ENCODE measurements at places on chromosomes 6 and 20.

- no peak for DNase-seq
Observed at GRCh38 chr6:85314586-85314985, 135.3 kb upstream of the NT5E start.

- no peak for DNase-seq
Observed at GRCh38 chr6:151475653-151476523, 17.9 kb upstream of the CCDC170 start.

GRCh38 chr6:81613606-81614005 lies 138.9 kb downstream of the TENT5A start:
- DNase-seq, result no peak

DNA sequence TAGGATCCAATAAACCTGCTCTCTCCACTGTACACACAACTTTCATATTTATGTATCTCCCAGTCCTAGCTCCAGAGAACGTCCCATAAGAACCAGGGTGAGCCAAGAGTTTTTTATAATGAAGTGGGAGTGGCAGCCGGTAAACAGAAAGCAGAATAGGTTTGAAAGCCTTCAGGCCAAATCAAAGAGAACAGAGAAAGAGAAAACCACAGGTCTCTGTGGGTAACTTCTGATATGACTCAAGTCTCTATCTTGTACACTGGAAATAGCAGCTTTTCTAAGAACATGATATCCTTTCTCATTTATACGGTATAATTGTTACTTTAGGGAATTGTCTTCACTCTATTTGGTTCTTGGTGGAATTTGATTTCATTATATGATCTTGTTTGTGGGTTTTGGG lies 273.6 kb downstream of the PACRG start:
- DNase-seq, result no peak

- no peak for DNase-seq
Observed at GRCh38 chr6:36493859-36494258, 51.1 kb downstream of the KCTD20 start.

GRCh38 chr6:161654209-161654608 lies 380.3 kb upstream of the AGPAT4 start:
- DNase-seq, result no peak

DNA sequence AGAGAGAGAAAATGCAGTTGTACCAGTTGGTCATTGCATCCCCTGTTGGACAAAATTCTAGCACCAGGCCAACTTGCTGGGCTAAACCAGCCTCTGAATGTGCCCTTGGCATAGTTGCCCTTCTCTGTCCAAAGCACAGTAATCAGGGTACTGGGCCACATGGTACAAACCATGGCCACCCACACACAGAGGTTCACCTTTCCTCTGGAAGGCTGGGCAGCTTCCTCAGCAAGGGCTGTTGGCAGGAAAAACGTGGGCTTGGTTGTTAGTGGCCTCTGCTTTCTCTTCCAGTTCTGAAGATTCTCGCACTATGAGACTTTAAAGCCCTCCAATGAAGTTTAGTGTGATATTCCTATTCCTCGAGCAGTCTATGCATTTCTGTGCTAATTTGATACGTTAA lies 706 bp downstream of the DDO start:
- no peak for DNase-seq

DNA sequence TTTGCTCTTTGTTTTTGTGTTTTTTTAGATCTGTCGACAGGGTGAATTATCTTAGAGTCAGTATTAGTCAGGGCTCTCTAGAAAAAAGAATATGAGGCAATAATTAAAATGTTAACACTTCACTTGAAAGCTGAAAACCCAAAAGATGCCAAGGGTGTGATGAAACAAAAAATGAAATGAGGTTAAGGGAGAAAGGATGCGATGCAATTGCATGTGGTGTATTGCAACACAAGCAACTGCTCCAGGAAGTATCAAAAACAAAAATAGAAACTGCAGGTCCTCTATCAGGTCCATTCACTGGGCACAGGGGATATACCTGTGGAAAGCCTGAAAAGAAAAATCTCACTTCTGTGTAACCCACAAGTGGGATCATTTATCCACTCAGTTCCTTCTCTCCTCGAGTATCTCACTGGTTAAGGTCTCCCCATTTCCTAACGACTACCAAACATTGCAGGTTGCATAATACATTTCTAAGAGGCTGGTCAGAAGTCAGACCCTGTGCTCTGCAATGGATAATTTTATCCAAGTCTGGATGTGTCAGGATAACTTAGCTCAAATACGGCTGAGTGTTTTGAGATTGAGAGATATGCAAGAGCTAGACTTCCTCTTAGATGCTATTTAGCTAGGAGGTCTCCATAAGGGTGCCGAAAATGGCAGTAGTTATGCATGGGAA lies 257.7 kb upstream of the GJE1 start:
- DNase-seq, result no peak

GRCh38 chr6:132813173-132813856 lies 1.1 kb upstream of the RPS12 start:
- no peak for DNase-seq

DNA sequence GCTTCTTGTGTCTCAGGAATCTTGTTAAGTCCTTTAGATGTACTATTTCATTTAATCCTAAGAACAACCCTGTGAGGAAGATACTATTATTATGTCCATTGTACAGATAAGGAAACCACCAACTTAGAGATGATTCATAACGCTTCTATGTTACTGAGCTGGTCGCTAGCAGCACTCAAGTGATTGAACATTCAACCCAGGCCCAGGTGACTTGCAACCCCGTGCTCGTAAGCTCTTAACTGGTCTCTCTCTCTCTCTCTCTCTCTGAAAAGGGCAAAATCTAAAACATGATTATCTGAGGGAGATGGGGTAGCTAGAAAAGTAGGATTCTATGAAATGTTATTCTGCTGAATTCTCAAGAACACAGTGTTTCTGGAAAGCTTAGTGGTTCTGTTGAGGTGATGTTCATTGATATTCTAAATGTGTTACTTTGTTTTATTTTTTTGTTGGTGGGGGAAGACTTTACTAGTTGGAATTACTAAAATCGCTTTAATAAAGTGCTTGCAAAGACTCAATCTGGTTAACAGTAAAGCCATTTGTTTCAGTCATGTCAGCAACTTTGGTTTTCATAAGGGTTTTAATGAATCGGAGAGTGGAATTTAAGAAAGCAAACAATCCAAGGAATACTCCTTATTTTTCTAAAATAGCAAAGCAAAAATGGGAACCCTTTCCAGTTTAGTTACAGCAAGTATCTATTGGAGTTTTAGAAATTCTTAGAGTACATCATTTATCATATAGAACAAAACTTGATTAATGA lies 265.0 kb upstream of the TAB2 start:
- DNase-seq, result no peak

- no peak for DNase-seq
Observed at GRCh38 chr6:35733633-35734032, 3.2 kb upstream of the ARMC12 start.

DNA sequence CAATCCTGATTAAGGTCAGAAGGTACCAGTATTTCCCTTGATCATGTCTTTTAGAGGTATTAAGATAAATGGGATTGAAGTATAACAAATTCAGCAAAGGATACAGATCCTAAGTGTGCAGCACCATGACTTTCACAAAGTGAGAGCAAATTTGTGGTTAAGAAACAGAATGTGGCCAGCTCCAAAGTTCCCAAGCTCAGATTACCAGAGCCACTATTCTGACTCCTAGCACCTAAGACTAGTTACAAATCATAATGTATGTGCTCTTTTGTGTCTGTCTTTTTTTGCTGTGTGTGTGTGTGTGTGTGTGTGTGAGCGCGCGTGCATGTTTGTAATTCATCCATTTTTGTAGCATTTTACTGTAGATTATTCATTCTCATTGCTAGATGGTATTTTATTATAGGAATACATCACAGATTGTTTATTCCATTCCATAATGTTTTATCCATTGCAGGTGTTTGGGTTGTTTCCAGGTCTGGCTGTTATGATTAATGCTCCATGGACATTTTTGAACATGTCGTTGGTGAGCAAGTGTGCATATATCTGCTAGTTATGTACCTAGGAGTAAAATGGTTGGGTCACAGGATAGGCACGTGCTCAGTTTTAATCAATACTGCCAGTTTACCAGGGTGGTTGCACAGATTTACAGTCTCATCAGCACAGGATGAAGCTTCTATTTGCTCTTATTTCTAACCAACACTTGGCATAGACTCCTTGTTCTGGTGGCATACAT lies 314.0 kb upstream of the JAG1 start:
- no peak for DNase-seq

DNA sequence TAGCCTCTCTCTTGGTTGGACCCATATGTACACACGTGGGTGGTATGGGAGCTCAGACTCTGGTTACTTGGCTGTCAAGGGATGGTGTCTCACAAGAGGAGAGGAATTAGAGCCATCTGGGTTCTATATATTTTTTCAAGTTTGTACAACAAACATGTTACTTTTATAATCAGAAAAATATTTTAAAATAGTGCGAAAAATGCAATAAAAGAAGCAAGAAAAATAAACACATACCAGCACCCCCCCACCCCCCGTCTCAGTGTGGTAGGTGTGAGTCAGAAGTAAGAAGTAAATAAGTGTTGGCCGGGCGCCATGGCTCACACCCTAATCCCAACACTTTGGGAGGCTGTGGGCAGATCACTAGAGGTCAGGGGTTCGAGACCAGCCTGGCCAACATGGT lies 2.1 kb upstream of the TIAM2 start:
- DNase-seq, result no peak

DNA sequence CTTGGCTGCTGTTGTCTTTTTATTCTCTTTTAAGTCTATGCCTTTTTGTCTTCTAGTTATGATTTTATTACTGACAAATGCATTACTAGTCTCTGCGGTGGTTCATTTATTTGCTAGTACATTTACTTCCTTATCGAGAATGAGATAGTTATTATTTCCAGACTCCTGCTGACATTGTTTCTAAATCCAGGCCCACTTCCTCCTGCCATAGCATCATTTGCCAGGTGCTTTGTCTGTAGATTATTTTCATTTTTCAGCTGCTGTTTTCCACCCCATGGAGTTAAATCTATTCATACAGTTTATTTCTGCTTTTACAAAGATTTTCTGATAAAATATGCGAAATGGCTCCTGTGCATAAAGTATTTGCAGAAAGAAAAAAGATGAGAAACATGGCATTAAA lies 459.7 kb downstream of the MMUT start:
- DNase-seq, result no peak

- no peak for DNase-seq
Observed at GRCh38 chr6:142440600-142441293, 138.9 kb downstream of the ADGRG6 start.

DNA sequence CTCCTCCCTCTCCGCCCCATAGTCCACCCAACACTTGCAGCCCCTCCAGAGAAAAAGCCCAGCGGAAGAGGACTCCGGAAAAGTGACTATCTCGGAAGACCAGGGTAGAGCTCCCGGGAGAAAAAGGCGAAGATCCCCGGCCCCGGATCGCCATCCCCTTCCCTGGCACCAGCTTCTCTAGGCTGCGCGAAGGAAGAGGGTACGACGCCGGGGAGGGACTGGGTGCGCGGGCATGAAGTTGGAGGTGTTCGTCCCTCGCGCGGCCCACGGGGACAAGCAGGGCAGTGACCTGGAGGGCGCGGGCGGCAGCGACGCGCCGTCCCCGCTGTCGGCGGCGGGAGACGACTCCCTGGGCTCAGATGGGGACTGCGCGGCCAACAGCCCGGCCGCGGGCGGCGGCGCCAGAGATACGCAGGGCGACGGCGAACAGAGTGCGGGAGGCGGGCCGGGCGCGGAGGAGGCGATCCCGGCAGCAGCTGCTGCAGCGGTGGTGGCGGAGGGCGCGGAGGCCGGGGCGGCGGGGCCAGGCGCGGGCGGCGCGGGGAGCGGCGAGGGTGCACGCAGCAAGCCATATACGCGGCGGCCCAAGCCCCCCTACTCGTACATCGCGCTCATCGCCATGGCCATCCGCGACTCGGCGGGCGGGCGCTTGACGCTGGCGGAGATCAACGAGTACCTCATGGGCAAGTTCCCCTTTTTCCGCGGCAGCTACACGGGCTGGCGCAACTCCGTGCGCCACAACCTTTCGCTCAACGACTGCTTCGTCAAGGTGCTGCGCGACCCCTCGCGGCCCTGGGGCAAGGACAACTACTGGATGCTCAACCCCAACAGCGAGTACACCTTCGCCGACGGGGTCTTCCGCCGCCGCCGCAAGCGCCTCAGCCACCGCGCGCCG lies 822 bp downstream of the FOXQ1 start:
- DNase-seq, result no peak

- no peak for DNase-seq
Observed at GRCh38 chr20:61449057-61449609, 197.1 kb downstream of the CDH4 start.

GRCh38 chr6:121816906-121817540 lies 381.6 kb downstream of the GJA1 start:
- no peak for DNase-seq

DNA sequence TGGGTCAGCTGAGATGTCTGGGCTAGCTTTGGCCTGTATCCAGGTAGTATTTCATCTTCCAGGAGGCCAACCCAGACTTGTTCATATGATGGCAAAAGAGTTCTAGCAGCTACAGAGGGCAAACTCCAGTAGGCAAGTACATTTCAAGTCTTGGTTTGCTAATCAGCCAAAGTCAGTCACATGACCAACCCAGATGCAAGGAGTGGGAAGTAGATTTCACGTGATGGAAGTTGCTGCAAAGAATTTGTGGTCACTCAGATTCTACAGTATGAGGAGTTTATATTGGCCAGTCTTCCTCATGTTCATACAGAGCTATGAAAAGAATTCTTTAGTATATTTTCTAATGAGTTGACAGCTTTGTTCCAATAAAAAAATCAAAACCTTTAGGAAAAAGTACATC lies 101.8 kb downstream of the PHACTR1 start:
- no peak for DNase-seq

DNA sequence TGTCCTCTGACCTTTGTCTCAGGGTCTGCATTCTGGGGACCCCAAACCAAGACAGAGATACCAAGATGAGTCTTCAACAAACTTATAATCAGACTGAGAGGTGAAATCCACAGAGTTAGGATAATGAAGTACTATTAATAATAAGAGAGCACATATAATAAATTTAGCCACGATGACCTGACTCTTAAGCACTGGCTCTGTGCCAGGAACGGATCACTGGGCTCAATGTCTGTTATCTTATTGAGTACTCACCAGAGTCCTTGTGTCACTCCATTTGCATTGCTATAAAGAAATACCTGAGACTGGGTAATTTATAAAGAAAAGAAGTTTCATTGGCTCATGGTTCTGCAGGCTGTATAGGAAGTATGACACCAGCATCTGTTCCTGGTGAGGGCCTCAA lies 18.9 kb upstream of the ITPR3 start:
- no peak for DNase-seq

GRCh38 chr6:104601721-104602120 lies 258.0 kb downstream of the HACE1 start:
- no peak for DNase-seq

- DNase-seq, result no peak
Observed at GRCh38 chr20:588932-589672, 21.0 kb downstream of the TCF15 start.

GRCh38 chr20:9349249-9349648 lies 165.1 kb upstream of the LAMP5 start:
- no peak for DNase-seq

GRCh38 chr6:45136495-45136894 lies 191.6 kb upstream of the RUNX2 start:
- DNase-seq, result no peak

DNA sequence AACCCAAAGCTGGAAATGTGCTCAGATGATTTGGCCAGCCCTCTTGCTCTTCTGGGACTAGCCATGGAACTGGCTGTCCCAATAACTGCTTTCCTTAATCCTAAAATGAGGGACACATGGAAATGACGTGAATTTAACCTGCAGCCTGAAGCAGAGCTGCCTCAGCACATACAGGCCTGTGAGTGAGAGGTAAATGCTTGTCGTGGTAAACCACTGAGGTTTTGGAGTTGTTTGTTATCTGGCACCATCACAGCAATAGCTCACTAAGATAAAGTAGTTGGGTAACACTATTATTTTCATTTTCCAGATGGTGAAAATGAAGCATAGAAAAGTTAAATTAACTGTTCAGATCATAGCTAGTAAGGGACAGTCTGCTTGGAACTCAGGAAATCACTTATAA lies 333.4 kb upstream of the CHD6 start:
- no peak for DNase-seq

Data from stimulated activated CD4-positive, alpha-beta T cell treated with anti-CD3 and anti-CD28 coated beads, Interleukin-12 subunit alpha, Interleukin-12 subunit beta, amount 100 ng/mL, for 24 hours (primary cell).